ENCODE measurements at places on chromosomes 2 and 18.

DNA sequence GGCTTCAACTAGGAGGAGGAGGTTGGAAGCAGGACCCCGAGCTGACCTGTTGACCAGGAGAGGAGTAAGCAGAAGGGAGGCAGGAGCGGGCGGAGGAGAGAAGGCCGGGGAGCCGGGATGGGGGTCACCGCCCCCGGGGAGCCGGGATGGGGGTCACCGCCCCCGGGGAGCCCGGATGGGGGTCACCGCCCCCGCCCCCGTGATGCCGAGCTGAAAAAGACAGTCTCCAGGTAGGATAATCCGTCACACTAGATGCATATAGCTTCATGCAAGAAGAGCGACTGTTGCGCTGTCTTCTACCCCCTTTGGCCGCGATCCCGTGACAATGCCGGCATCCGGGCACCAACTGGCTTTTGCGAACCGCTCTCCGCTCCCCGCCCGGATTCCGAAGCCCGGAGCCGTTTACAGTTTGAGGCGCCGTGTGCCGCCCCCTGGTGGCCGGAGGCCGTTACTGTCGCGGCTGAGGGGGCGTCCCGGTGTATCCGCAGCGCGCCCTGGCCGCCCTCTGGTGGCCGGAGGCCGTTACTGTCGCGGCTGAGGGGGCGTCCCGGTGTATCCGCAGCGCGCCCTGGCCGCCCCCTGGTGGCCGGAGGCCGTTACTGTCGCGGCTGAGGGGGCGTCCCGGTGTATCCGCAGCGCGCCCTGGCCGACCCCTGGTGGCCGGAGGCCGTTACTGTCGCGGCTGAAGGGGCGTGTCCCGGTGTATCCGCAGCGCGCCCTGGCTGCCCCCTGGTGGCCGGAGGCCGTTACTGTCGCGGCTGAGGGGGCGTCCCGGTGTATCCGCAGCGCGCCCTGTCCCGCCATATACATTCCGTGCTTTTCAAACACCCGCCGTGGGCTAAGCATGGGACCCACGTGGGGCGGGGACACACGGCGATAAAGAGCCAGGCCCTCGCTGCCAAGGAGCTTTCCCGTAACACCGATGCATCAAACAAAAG lies 89.6 kb downstream of the ACTR3 start:
- peaks cover 12% of the 10 kb centered on the region for H3K36me3 ChIP-seq
- H3K4me1 ChIP-seq = peaks cover 17% of the 10 kb centered on the region
- H3K4me3 ChIP-seq = no peak overlapping the region
- DNase-seq = no peak
- H3K27me3 ChIP-seq = no peaks in the 10 kb centered on the region

GRCh38 chr2:233011268-233011650 lies 1.8 kb downstream of the NGEF start:
- DNase-seq = no peak
- H3K27ac ChIP-seq = no peak overlapping the region
- H3K4me1 ChIP-seq = no peaks in the 10 kb centered on the region

DNA sequence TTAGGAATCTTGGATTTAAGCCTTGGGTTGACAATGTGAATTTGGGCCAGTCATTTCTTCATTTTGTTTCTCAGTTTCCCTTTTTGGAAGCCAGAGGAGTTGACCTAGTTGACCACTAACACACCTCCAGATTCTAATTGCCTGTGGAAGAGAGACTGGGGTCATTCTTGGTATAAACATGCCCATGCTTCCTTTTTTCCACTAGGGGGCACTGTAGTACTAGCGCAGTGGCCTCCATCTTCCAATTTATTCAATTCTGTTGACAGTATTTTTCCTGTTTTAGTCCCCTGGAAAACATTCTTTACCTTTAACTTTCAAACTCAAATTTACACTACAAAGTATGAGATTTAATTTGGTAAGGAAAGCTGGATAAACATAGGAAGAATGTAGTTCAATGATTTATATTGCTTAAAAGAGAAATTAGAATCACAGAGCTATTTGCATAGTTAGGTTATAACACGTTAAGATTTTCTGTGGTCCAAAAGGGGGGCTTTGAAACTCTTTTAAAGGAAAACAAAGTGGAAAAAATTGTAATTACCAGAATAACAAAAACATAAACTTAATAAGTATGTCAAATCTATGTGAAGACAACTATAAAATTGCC lies 57.5 kb upstream of the AGPS start:
- no peaks in the 10 kb centered on the region for H3K36me3 ChIP-seq
- no peaks in the 10 kb centered on the region for H3K27me3 ChIP-seq
- no peak overlapping the region for H3K4me3 ChIP-seq
- H3K27ac ChIP-seq = no peak overlapping the region
- H3K4me1 ChIP-seq = peaks cover 14% of the 10 kb centered on the region
- peak; percentile 7 for DNase-seq

DNA sequence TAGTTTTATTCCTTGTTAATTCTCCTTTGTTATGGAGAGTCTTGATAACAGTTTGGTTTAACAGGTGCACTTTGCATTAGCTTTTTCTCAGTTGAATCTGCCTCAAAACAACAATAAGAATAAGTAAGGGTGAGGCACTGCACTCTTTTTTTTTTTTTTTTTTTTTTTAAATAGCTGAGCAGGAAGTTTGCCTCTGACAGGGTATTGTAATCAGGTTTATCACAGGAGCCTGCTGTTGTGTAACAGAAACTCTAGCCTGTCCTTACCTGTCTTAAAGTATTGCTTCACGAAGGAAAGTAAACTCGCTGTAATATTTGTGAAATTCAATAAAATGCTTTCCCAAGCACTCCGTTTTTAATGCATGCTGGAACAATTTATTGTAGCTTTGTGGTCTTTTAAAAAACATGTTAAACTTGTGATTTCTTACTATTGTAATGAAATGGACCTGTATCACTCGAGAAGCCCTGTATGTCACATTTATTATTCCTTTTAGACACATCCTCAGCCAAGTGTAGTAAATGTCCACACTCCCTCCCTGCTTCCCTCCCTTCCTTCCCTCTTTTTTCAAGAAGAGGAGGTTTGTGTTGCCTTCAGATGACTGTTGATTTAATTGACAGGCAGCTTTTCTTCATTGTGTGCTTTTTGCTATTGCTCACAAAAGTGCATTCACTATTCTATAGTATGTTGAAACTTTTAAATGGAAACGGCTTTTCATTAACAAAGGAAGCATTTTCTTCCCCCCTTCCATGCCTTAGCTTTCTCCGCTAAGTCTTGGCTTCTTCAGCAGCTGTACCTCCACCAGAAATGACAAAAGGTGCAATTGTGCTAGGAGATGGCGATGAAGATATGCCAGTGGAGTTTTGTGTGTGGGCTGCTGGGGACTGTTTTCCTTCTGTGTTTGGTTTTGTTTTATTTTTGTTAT lies 52.7 kb downstream of the TAF1B start:
- H3K4me1 ChIP-seq = peaks cover 39% of the 10 kb centered on the region
- H3K36me3 ChIP-seq = peaks cover 6% of the 10 kb centered on the region
- peak; percentile 7 for DNase-seq
- peak overlapping the region; percentile 71 for H3K4me3 ChIP-seq
- H3K27me3 ChIP-seq = no peaks in the 10 kb centered on the region

DNA sequence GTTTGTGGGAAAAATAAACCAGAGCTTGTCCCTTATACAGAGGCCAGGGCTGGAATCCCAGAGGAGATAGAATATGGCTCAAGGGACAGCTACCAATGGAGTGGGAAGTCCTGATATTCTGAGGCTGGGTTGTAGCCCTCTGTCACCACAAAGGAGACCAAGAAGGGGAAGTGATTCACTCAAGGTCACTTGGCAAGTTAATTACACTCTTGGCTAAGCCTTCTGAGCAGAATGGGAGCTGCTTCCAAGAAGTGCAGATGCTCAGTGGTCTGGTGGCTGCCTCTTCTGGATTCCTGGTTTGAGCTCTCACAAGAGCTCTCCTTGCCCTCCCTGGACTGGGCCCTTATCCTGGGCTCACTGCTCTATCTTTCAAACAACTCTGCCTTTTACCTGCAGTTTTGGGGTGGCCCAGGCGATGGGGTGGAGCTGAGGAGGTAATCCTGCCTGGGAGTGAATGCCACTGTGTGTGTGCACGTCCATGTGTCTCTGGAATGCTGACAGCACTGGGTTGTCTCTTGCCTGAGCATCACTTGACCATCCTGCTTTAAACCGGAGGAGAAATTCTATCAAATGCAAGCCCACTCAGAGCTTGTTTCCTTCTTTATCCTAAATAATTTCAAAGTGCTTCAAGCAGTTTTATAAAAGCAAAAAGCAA lies 168.2 kb downstream of the KCNS3 start:
- peak overlapping the region; percentile 52 for H3K27ac ChIP-seq
- H3K36me3 ChIP-seq = peaks cover 3% of the 10 kb centered on the region
- DNase-seq = no peak
- peaks cover 4% of the 10 kb centered on the region for H3K27me3 ChIP-seq

Measured in neural crest cell (in vitro differentiated cells).